Esophagus muscularis mucosa (tissue), 4 donors: ENCODE measurements at places on chromosomes 1 and 21. TPM values are rescaled to one million over a fixed set of nuclear protein-coding genes. Genes with fewer than 3 reads are reported as not detected.

The A3GALT2 gene
- total RNA-seq: not detected

The LYPD8 gene
- not detected for total RNA-seq

The METTL25B gene
- total RNA-seq: 16.6 TPM

The CCNL2 gene
- total RNA-seq: 87.1 TPM

The CNR2 gene
- not detected for total RNA-seq

The CACNA1S gene
- not detected for total RNA-seq

The LRRC38 gene
- not detected for total RNA-seq

The IKBKE gene
- total RNA-seq: 2.5 TPM
